ENCODE measurements at places on chromosomes 16 and 17. TPM values are rescaled to one million over a fixed set of nuclear protein-coding genes. Genes with fewer than 3 reads are reported as not detected.

CSH2 gene
- total RNA-seq = not detected

CES2 gene
- 32.7 TPM for total RNA-seq

APOH gene
- total RNA-seq = not detected

GRCh38 chr17:35944151-35944550 lies 638 bp upstream of the LYZL6 start:
- DNase-seq = no peak

- DNase-seq = no peak
These were observed 34.4 kb downstream of the METRNL start for GRCh38 chr17:83113792-83114191.

GRCh38 chr16:66399031-66399430 lies 28.1 kb upstream of the BEAN1 start:
- no peak for DNase-seq
